ENCODE measurements at places on chromosomes 2 and 18. TPM values are rescaled to one million over a fixed set of nuclear protein-coding genes. Genes with fewer than 3 reads are reported as not detected.

GRCh38 chr18:41999751-42000150, 44.7 kb downstream of the PIK3C3 start:
- DNase-seq = no peak

- DNase-seq = no peak
Measured at GRCh38 chr2:166432331-166432730, 56.6 kb upstream of the SCN9A start.

SRD5A2 gene
- polyA plus RNA-seq = 0.01 TPM

HES6 gene
- polyA plus RNA-seq = 6.1 TPM

GRCh38 chr2:8710951-8711350, 29.1 kb downstream of the ID2 start:
- DNase-seq = no peak

DNA sequence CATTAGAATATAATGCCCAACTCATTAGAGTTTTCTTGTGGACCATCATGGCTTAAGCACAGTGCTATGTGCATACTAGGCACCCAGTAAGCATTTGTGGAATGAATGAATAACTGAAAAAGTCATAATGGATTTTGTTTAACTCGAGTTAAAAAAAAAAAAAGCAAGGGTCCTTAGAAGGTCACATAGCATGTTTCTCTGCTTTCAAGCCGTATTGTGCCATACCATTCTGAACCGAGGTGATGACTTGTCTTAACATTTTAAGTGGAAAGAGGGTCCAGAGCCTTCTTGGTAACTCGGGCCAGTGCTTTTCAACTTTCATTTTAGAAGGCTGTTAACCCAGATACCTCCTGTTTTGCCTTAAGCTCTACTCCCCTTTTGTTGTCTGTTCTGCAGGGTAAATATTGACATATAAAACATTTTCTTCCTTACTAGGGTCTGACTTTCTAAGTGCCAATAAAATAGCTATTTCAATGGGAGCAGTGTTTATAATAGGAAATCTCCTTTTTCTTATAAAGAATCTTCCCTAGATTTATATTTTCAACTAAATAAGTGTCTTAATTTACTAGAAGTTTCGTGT, 787 bp upstream of the ADGRF3 start:
- DNase-seq = no peak

DNA sequence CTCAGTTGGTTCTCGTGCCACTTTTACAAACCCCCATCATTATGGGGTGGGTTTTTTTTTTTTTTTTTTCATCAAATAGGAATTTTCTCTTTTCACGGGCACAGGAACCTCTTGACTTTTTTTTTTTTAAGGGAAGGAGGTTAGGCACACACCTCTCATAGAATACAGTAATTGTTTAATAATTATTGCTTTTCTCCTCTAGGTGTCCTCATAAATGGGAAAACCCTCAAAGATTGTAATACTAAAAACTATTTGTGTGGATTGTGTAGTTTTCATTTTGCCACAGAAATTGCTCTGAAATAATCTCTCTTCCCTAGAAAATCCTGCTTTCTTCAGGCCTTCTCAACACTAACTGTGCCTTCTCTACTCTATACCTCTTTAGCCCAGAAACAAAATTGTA, 147.3 kb downstream of the GREB1L start:
- DNase-seq = no peak

CYP1B1 gene
- 5.3 TPM for polyA plus RNA-seq

DNA sequence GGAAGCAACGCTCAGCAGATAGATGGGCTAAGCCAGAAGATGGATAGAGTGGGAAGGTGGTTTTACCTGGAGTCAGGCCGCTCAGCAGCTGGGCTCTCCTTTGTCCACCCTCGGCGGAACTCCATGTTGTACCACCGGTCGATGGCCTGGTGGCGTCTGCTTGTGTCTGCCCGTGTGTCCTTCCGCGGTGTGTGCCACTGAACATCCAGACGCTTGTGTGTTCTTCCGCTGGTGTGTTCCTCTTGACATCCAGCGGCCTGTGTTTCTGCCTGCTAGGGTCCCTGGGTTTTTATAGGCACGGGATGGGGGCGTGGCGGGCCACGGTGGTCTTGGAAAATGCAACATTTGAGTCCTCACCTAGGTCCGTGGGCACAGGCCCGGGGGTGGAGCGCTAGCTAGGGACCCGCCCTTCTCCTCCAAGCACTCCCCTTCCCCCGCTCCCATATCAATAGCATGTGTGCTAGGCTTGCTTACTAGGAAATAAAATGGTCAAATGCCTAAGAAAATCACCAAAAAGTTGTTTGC, 1431.7 kb upstream of the ACVR2A start:
- DNase-seq = no peak

MAB21L4 gene
- not detected for polyA plus RNA-seq

DNA sequence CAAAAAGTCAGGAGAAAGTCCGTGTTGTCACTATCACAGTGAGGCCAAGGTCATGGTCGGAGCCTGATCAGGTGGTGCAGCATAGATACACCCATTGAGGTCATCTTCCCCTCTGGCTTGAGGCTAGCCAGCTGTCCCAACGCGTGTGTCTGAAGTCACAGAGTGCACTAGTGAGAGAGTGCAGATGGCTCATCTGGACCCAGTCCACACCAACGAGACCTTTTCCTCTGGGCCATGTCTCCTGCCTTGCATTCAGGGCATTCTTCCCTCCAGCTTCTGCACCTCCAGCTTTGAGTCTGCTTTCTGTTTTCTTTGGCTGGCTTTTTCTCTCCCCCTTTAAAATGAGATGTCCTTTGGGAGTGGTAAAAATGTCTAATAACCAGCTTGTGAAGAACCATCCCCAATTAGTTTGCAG, 146.9 kb downstream of the TDRD15 start:
- no peak for DNase-seq

- DNase-seq = no peak
Measured at GRCh38 chr2:226439337-226439736, 360.3 kb downstream of the IRS1 start.

DNA sequence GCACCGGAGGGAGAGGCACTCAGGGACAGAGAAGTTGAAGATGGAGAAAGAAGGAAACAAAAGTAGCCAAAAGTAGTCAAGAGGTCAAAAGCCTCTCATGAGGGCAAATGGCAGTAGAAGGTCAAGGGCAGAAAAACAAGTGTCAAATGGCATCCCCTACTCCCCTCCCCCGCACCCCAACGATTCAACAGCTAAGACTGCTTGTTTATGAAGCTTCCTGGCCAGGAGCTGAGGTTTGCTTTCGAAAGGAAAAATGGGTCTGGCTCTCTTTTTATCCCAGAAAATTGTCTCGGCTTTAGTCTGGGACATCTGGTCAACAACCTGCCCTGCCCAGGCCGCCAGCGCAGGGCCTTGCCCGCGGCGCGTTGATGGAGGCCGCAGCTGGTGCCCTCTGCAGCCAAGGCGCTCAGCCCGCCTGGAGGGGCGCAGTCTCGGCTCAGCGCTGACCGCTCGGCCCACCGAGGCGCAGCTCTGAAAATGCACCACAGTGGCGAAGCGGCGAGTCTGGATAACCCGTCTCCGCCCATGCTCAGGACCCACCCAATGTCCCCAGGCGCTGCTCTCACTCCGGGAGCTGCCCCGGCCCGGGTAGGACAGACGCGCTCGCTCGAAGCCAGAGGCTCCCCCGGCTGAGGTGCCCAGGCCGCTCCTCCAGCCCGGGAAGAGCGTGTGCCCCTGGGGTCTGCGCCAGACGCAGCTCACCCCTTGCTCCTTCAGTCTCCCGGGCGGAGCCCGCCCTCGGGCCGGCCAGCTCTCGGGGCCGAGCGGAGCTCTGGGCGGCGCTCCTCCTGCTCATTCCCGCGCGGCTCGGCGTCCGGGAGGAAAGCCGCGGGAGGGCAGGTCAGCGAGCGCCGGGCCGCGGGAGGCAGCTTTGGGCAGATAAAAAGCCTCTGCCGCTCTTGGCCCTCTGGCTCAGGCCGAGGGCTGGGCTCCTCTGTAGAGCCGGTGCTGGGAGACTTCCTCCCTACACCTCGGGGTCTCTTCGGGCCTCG, 1.8 kb upstream of the TBR1 start:
- DNase-seq = peak; percentile 29

CWC22 gene
- 15.7 TPM for polyA plus RNA-seq

GRCh38 chr2:1714291-1715064, 29.8 kb downstream of the PXDN start:
- DNase-seq = no peak

DIPK1C gene
- polyA plus RNA-seq = not detected

DNA sequence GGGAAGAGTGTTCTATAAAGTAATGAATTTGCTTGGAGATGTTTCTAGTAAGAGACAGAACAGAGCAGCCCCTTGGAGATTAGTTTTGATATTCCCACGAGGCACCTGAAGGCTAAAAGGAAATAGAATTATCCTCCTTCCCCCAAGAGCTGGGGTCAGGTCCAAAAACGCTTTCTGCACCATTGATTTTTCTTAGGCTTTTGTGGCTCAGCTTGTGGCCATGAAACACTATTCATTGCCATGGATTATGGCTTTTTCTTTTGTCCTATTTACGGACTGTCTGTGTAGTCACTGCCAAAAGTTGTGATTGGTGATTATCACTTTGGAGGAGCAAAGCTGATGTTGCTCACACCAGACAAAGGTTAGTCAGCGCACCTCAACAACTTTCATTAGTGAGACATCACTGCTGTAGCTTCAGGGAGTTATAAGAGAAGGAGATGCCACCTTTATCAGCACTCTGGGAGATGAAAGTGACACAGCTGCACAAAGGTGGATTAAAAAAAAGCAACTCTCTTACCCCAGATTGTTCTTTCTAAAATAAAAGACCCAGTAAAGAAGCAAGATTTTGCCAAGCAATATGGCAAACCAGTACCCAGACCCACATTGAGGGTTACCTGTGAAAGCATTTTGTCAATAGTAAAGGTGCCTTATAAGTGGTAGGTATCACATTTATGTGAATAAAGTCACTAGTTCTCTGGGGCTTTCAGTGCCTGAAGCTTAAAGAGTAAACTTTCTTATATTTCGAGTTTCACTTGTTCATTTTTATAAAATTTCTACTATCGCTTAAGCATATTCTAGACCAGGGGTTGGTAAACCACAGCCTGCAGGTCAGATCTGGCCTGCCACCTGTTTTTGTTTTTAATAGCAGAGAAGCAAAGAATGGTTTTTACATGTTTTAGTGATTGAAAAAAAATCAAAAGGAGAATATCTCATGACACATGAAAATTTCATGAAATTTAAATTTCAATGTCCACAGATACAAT, 10.6 kb downstream of the CXCR4 start:
- DNase-seq = no peak

- no peak for DNase-seq
Measured at GRCh38 chr2:158580760-158581159, 124.0 kb downstream of the PKP4 start.

DNA sequence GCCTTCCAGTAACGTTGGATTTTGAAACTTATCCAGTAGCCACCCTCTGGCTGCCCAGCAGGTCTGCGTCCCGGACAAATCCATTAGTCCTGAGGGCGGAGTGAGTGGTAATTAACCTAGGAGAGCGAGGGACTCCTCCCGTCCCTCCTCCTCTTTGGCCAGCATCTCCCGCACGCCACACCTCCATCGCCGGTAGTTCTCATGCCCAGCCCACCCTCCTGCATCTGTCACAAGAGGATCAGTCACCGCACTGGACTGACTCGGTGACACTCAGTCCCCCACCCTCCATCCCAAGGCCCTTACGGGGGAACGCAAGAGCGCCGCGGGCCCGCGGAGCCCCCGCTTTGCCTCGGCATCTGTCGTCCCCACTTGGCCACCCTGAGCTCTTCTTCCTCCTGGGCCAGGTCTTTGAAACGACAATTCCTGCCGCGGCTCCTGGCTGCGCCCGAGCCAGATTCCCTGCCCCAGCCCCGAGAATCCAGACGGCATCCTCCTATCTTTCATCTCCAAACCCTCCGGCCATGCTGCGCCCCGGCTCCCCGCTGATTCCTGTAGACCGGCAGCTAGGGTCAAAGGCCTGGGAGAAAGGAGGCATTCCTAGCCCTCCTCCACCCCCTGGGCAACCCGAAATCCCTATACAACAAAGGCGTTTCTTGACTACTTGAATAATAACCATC, 77.5 kb downstream of the EIF2AK3 start:
- no peak for DNase-seq

DNA sequence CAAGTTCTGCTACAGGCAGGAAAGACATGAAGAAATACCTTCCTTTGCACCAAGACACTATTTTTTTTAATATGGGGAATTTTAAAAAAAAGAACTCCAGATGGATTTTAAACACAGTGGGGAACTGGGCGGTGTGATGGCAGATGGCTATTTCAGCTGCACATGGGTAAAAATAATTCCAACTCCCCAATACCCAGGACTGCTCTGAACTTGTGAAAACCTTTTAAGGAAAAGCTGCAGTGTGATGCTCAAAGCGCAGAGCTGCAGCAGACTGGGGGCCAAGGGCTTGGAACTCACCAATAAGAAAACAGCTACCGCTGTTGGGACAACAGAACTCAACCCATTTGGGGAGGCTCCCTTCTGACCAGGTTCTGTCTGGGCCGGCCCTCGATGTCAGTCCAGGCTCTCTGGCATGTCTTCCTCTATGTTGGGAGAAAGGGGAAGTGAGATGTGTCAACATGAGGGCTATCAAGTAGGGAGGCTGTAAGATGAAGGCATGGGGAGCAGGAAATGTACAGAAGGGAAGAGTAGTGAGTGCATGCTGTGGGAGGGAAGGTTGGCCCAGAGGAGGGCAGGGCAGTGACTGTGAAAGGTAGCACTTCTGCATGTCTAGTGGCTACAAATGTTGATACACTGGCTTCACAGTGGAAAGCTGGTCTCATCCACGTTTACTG, 64.0 kb upstream of the SLC14A2 start:
- no peak for DNase-seq

UGP2 gene
- polyA plus RNA-seq = 114 TPM

- DNase-seq = no peak
Measured at GRCh38 chr2:224004105-224004695, 34.9 kb downstream of the SERPINE2 start.

KCNE4 gene
- polyA plus RNA-seq = 2.3 TPM

PLGLB1 gene
- polyA plus RNA-seq = 0.59 TPM

DNA sequence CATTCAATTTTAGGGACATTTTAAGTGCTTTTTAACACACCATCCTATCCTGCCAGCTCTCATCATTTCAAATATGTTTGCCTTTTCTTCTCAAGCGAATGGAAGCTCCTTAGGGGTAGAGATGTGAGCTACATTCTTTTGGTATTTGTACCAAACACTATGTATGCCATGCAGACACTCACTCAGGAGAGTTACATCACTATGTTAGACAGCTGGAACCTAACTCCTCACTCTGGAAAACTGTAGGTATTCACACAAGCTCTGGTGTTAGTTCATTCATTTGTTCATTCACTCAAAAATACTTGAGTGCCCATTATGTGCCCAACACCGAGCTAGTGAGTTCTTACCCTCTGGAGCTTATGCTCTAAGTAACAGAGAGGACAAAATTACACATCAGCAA, 26.4 kb upstream of the RNU4ATAC start:
- DNase-seq = no peak

GRCh38 chr2:234849678-234850077, 102.1 kb upstream of the SH3BP4 start:
- DNase-seq = no peak

RNU2-63P gene
- polyA plus RNA-seq = not detected

GRCh38 chr2:108615480-108616090, 81.3 kb downstream of the LIMS1 start:
- no peak for DNase-seq

GRCh38 chr2:241031436-241032165, 33.2 kb downstream of the SNED1 start:
- DNase-seq = no peak

DNA sequence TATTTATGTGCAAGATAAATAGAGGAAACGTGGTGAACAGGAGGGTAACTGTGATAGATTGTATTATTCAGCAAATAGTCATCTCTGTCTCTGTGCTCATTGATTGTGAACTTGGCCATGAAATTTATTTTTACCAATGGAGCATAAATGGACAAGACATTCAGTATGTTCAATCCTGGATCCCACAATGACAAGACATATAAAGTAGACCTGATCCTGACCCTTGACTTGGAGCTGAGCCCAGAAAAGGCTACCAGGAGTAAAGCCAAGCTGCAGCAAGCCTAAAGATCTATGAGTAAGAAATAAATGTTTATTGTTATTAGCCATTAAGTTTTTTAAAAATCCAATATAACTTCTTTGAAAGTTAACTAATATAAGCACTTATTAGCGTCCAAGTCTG, 531.2 kb downstream of the PIK3C3 start:
- DNase-seq = no peak

All from A549 (cell line).